Keratinocyte (primary cell): ENCODE measurements at places on chromosomes 11 and 22.
A peak's percentile ranks its signal among the peaks of the same experiment; 100 is the strongest.

DNA sequence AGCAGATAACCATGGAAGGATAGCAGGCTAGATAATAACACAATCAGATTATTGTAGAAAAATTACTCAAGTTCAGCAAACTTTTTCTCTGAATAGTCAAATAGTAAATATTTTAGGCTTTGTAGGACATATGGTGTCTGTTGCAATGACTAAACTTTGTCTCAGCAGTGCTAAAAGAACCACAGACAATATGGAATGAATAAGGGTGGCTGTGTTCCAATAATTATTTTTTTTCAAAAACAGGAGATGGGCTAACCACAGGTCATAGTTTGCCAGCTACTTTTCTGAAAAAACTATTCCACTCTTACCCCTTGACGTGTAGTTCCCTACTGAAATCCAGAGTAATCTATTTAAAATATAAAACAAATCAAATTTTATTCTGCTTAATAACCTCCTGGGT lies 153.9 kb upstream of the LRRC4C start:
- no peak for DNase-seq

DNA sequence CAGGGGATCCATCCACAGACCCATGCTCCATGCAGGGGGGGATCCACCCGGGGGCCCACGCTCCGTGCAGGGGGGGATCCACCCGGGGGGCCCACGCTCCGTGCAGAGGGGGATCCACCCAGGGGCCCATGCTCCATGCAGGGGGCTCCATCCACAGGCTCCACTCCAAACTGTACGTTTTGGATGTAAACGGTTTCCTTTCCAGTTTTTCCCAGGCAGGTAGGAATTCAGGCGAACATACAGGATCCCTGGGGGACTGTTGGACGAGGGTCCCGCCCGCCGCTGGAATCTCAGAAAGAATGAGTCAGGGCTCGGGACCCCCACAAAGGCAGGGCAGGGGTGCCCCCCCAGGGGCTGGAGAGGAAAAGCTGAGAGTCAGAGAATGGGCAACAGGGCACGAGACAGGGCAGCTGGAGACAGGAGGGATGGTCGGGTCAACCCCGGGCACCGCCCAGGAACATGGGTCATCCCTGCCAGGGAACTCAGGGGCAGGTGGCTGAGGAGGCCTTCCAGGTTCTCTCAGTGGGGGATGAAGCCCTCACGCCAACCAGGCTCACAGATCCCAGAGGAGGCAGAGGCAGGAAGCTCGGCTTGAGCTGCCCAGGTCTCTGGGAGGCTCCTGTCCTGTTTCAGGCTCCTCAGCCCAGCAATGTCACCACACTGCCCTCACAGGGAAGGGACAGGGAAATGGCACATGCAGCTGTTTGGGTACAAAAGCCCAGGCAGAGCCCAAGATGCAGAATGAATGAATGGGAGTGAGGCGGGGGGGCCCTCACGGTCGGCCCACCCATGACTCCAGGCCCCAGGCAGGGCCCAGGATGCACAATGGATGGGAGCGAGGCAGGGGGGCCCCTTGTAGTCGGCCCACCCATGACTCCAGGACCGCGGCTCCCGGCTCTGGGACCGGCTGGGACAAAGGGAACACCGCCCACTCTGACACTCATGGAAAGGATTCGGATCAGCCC lies 200.2 kb downstream of the BRD1 start:
- DNase-seq: no peak

DNA sequence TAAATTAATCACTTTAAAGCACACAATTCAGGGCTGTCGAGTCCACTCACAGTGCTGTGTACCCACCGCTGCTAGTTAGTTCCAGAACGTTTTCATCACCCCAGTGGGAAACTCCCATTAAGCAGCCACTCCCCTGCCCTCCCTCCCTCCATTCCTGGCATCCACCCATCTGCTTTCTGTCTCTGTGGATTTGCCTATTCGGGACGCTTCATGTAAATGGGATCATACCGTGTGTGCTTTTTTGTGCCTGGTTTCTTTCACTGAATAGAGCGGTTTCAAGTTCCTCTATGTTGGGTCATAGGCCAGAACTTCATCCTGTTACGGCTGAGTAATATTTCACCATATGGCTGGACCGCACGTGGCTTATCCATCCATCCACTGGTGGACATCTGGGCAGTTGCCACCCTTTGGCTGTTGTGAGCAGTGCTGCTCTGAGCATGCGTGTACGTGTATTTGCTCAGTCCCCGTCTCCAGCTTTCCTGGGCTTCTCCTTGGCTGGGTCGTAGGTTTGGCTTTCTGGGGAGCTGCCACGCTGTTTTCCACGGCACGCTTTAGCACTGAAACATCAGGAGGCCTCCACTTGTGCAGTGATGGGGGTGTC lies 30.1 kb downstream of the ARHGAP8 start:
- DNase-seq: no peak

DNA sequence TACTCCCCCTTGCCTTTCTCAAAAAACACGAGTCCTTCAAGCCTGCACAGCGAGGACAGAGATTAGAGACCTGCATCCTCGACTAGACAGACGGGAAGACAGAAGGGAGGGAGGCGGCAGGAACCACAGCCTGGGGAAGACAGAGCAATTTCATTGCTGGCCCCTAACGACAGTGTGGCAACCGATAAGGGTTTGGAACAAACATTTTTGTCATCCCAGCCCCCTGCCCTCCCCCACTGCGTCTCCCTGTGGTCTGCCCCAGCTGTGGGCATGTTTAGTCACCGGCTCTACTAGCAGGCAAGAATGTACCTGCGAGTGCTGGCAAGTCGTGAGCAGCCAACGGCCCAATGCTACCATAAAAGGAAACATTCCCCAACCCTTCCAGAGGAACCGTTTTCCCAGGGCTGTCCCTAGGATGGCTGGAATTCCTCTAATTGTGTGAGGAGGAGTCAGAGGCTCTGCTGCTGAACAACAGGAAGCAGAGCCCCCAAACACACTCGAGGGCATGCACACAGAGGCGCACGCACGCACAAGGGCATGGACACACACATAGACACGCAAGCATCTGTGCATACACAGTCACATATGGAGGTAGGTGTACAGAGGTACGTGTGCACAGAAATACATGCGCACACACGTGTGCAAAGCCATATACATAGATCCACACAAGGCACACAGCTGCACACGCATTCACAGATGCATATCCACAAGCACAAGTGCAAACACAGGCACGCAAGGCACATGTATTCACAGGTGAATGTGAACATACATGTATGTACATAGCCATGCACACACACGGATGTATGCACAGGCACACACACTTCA lies 58.3 kb downstream of the MYH9 start:
- DNase-seq: peak; percentile 95

DNA sequence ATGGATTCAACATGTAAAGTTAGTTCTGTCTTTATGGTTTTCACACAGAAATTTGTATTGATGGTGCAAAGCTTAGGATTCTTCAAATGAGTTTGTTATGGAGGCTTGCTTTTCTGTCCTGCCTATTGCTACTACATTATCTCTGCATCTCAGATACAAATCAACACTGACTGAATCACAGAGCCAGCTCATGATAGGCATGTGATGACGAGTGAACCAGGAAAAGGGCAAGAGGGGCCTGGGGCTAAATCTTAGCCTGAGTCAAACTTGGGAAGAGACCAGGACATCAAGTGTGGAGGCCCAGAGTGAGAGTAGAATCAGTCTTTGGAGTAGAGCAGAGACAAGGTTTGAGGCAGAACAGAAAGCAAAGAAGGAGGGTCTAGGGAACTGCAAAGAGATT lies 107.1 kb upstream of the CD44 start:
- DNase-seq: no peak

DNA sequence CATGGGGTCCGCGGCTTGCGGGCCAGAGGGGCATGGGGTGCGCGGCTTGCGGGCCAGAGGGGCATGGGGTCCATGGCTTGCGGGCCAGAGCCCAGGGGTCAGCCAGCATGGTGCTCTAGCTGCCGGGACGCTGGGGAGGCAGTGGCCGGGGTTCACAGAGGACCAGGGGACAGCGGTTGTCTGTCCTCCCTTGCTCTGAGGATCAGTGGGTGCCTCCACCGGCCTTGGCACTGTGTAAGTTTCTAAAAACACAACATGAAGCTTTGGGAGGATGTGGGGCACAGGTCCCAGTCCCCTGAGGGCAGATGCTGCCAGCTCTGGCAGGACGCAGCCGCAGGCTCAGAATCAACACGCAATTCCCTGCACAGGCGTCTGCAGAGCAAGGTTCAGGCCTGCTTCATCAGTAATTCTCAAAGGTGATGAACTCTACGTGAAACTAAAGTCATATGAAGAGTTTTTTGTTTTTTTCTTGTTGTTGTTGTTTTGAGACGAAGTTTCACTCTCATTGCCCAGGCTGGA lies 3.0 kb downstream of the MLC1 start:
- DNase-seq: no peak

DNA sequence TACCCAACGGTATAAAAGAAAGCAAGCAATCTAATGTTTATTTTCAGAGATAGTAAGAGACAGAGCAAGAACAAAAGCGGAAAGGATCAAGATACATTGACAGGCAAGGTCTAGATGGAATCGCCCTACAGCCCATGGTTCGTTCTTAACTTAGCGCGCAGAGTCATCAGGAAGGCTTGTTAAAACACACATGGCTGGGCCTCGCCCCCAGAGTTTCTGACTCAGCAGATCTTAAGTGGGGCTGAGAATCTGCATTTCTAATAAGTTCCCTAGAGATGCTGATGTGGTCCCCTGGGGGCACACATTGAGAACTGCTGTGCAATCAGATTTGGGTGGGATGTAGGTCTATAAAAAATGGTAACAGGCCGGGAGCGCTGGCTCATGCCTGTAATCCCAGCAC lies 35.8 kb upstream of the CHRM4 start:
- DNase-seq: no peak

- DNase-seq: no peak
Observed at GRCh38 chr11:67641338-67642172, 2.0 kb upstream of the TBX10 start.

- DNase-seq: no peak
Observed at GRCh38 chr11:134512061-134512460, 100.0 kb upstream of the B3GAT1 start.

- no peak for DNase-seq
Observed at GRCh38 chr22:48254311-48254873, 1491.9 kb downstream of the TBC1D22A start.

DNA sequence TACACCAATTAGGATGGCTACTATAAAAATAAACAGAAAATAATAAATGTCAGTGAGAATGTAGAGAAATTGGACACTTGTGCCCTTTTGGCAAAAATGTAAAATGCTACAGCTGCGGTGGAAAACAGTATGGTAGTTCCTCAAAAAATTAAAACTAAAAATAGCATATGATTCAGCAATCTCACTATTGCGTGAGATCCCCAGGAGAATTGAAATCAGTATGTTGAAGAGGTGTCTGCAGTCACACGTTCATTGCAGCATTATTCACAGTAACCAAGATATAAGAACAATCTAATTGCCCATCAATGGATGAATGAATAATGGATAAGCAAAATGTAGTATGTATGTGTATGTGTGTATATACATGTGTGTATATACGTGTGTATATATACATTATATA lies 6.8 kb downstream of the OR52N2 start:
- no peak for DNase-seq

DNA sequence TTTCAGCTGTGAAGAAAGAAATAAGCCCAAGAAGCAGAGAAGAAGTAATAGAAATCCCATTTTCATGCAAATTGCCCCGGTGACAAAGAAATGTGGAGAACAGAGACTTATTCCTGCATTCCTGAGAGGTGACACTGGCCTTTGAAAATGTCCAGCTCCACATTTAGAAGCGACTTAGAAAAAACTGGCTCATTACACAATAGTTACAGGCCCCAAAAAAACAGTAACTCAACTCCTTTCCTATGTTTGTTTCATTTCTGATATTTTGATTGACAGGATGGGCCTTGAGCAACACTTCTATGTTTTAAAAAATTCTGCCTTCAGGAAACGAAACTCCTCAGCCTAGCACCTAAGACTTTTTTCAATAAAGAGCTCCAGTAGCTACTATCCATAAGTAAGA lies 726.9 kb upstream of the TENM4 start:
- DNase-seq: no peak

DNA sequence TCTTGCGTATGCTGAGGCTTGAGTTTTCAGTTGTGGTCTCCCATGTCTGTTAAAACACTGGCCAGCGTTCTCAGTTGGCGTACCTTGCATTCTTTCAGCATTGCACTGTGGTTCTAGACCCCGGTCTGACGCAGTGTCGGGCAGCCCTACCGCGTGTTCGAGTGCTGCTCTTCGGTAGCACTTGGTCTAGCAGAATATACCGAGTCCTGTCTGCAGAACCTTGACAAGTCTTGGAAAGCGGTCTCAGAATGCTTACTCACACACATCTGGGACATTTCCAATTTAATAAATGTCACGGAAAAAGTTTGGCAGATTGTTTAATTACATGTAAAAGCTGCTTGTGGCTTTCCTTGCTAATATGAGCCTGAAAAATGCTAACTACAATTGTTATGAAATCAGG lies 32.6 kb downstream of the PPFIA1 start:
- no peak for DNase-seq

DNA sequence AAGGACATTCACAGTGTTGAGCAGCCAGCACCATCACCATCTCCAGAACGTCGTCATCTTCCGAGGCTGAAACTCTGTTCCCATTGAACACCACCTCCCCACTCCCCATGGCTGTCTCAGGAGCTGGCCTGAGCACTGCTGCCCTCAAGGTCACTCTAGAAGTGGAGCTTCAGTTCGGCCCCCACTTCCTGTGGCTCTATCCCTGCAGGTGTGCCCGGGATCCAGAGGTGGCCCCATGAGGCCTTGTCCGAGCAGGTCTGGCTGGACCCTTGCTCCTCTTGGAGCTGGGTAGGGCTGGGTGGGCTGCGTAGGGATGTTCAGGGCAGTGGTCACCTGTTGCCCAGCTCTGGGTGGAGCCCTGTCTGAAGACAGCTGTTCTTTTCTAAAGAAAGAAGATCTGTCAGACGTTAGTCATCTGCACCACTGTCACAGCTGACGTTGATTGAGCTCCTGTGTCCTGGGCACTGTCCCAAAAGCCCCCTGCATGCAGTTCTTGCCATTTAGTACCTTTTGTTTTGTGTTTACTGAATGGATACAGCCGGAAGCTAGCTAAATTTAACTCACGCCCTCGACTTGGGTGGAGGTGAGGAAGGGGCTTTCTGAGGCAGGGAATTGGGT lies 75.5 kb upstream of the CLDN5 start:
- DNase-seq: no peak

- no peak for DNase-seq
Observed at GRCh38 chr11:32894921-32895320, 2.3 kb downstream of the QSER1 start.

GRCh38 chr11:20512869-20513268 lies 86.5 kb upstream of the SLC6A5 start:
- DNase-seq: no peak

DNA sequence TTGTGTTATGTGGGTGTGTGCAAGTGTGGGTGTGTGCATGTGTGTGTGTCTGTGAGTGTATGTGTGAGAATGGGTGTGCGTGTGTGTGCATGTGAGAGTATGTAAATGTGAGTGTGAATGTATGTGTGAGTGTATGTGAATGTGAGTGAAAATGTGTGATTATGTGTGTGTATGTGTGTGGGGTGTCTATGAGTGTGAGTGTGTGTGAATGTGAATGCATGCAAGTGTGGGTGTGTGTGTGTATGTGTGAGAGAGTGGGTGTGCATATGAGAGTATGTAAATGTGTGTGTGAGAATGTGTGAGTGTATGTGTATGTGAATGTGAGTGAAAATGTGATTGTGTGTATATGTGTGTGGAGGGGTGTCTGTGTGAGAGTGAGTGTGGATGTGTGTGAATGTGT lies 1292.7 kb downstream of the TBC1D22A start:
- DNase-seq: no peak

- DNase-seq: no peak
Observed at GRCh38 chr22:28656181-28656580, 23.5 kb downstream of the TTC28 start.
